GM03348 (cell line): ENCODE measurements at places on chromosomes 3 and 15.

DNA sequence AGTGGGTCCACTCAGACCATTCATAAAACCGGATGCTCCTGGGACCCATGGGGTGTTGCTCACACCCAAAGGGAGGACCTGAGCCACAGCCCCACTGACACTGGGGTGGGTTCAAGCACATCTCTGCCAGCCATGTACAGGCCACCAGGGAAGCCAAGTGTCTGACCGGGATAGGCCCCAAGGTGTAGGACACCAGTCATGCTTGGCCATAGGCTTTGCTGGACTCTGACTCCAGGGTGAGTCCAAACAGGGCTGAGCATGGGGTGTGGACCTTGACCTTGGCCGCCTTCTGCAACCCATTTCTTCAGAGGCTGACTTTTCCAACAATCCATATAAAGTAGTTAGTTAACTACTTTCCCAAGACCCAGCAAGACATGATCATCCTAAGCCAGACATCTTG, 31.4 kb upstream of the DUSP7 start:
- no peak for DNase-seq

- DNase-seq: no peak
Observed at GRCh38 chr15:67406257-67406861, 114.6 kb upstream of the C15orf61 start.

DNA sequence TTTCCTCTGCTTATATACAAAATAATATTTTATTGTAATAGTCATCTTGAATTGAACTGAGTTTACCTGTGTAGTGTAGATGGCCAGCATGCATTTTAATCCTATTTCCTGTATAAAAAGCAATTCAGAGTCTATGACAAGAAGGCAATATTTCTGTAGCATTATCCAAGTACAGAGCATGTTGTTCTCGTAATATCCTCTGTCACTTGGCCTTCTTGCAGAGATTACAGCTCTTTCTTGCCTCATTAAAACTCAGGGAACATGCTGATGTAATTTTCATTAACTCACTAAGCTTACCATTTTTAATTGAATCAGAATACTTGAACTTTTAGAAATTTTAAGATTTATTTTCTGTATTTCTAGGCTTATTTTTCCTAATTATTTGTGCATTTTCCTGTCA, 203.3 kb upstream of the AGTR1 start:
- DNase-seq: no peak

GRCh38 chr15:85171736-85172135, 190.1 kb downstream of the PDE8A start:
- no peak for DNase-seq

DNA sequence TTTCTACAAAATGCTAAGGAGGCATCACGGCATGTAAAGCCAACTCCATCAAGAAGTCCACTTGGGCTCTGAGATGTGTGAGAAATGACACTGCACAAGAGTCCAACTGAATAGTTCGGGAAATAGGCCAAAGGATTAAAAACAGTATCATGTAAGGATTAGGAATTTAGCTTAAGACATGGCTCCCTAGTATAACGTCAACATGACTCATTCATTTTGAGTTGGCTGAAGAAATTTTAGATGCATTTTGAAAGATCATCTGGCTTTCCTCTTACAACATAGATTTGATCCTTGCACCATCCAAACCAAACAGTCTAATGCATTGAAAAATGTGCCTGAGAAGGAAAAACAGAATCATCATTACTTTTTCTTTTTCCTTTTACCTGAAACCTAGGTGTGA, 109.3 kb upstream of the MME start:
- DNase-seq: peak; percentile 59

- peak; percentile 52 for DNase-seq
Observed at GRCh38 chr3:65126527-65127410, 439.0 kb upstream of the ADAMTS9 start.

- DNase-seq: no peak
Observed at GRCh38 chr3:187085933-187086332, 53.4 kb downstream of the RPL39L start.

GRCh38 chr3:34396288-34396687, 597.9 kb downstream of the PDCD6IP start:
- DNase-seq: no peak

DNA sequence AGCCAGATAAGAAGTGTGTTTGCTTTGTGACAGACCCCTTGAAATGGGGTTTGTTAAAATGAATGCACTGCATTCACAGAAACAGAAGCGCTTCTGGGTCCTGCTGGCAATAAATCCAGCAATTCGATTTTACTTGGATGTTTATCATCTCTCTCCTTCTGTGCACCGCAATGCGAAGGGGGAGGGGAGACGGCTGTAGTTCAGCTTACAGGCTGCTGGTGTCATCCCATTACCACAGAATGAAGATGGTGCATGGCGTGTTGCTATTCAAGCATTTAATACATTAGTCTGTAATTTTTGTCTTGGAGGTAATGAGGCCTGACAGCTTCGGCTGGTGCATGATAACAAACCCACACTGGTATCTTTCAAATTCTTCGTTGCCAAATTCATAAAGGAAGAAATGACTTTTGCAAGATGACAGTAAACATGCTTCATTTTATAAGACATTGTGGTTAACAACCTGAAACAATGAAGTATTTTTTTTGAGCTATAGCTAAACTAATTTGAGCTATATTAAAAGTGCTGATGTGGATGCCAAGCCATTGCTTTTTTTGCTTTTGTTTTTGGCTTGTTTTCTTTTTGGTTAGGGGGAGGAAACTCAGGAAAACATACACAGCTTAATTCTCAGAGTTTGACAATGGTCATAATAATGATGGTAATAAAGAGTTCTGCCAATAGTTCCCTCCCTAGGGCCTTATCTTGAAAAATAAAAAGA, 418.3 kb downstream of the OTOL1 start:
- DNase-seq: peak; percentile 58

GRCh38 chr3:174444391-174444790, 414.7 kb upstream of the NAALADL2 start:
- no peak for DNase-seq

DNA sequence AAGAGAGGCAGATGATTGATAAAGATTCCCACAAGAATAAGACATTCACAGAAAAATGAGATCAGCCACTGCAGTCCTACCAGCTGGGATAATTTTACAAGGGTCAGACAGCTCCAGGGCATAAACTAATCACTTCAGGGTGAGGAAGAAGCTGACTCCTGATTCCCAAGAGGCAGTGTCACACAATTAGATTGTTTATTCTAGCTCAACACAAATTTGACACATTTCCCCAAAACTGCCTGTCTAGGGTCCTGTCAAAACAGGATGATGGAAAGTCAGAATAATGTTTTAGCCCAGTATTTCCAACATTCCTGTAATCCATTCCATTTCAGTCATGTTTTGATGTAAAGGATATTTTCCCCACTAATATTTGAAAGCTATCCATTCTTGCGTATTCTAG, 110.8 kb downstream of the TNIK start:
- no peak for DNase-seq

DNA sequence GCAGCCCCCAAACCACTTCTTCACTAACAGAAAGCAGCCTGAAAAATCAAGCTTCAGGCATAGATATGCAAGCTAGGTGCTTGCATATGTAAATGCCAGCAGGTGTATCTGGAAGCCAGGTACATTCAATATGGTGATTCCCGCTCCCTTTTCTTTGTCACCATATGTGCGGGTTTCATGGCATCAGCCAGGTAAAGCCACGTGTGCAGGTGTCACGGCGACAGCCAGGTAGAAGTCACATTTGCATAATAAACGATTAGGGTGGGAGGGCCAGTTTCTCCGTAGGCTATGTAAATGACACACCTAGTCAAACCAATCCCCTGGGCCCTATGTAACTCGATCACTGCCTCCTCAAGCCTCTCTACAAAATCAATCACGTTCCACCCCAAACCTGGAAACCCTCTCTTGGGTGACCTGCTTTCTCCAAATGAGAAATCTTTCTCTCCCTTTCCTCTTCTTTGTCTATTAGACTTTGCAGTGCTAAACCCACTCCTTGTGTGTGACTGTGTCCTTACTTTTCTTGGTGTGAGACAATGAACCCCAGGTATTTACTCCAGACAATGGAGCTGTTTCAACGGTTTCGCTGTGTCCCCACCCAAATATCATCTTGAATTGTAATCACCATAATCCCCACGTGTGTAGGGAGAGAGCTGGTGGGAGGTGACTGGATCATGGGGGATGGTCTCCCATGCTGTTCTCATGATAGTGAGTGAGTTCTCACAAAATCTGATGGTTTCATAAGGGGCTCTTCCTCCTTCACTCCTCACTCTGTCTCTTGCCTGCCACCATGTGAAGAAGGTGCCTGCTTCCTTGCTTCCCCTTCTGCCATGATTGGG, 44.6 kb downstream of the ONECUT1 start:
- DNase-seq: no peak

- no peak for DNase-seq
Observed at GRCh38 chr15:41855261-41855961, 16.8 kb downstream of the PLA2G4B start.

DNA sequence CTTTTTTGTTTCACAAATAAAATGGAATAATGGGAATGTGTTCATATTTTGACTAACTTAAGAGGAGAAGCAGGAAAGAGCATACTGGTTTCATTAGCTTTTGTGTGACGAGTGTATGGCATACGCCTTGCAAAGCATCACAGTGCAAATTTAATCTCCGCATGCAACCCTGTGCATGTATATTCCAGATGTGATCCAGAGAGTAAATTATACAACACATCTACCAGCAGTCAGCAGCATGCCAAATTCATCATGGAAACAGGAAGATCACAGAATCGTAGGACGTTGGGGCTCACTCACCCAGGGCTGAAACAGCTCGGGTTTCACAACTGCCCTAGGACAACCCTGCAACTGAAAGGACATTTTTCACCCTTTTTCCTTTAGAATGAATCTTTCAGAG, 53.4 kb downstream of the ADAMTS9 start:
- no peak for DNase-seq

DNA sequence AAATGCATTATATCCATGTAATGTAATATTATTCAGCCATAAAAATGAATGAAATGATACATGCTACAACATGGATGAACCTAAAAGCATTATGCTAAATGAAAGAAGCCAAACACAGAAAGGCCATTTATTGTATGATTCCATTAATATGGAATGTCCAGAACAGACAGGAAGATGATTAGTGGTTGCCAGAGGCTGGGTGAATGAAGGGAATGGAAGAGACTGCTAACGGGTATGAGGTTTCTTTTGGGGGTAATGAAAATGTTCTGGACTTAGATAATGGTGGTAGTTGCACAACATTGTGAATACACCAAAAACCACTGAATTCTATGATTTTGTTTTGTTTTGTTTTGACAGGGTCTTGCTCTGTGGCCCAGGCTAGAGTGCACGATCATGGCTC, 61.6 kb upstream of the MAP4 start:
- DNase-seq: peak; percentile 43

- no peak for DNase-seq
Observed at GRCh38 chr15:96213045-96213444, 117.5 kb upstream of the NR2F2 start.

DNA sequence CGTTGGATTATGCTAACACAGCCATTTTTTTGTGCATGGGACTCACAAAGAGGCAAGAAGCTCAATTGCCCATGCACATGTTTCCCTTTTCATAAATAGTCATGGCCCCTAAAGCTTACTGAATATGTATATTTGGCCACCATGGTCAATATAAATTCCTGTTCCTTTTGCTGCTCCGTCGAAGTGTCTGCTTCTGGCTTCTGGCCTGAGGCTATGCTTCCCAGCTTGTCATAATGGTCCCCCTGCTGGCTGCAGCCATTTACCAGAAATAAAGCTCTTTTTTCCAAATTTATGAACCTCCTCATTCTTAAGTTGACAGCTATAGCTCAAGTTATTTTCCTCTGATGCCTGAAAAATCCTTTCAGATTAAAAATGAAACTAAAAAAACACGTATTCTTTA, 602.1 kb downstream of the VGLL3 start:
- DNase-seq: no peak
